ENCODE measurements at places on chromosomes 6 and 20.
A peak's percentile ranks its signal among the peaks of the same experiment; 100 is the strongest.

DNA sequence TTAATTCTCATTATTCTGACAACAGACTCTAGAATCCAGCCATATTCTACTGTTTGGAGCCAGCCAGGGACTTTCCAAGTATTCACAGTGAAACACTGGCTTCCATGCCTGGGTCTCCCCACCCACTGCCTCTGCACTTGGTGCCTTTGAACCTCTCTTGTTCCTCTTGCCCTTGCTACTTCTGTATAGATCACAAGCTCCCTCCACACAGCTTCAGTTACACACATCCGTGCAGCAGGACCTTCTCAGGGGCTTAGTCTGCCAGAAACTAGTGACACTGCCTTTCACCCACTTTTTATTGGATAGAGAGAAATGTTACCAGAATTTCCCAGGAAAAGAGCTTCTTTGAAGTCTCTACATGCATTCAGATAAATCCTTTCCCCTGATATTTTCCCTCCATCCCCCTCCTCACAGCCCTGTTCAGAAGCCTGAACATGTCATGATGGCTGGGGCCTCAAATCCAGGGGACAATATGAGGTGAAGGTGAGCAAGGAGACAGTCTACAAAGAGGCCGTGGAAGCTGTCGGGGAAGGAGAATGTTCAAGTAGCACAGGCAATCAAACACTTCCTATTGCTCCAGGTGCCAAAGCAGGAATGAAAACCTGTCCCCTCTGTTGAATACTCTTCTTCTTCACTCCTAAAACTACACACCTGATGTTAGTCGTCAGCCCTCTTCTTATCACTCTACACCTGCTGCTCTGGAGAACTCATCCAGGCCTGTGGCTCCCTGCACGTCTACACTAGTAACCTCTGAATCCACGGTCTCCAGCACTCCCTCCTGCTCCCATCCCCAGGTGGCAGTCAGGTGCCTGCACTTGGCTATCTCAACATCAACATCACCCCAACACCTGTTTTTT is 20.2 kb upstream of the HLA-DOA start:
- DNase-seq = no peak

- no peak for DNase-seq
These were observed 74.1 kb downstream of the HFE start for GRCh38 chr6:26161322-26161721.

DNA sequence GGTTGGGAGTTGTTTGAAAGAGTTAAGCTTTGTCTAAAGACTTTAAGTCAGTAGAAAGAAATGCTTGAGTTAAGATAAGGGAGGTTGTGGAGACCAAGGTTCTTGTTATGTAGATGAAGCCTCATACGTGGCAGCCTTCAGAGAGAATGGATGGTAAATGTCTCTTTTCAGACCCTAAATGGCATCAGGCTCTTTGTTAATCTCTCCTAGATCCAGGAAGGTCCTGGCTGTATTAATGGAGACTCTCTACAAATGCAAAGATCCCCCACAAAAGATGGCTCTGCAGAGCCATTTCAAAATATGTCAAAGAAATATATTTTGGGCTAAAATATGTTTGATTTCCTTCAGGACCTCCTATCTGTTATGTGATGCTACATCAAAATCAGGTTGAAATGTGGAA is 161.6 kb downstream of the ADAT2 start:
- DNase-seq = no peak

GRCh38 chr6:148109732-148110131 is 232.9 kb upstream of the SASH1 start:
- no peak for DNase-seq

GRCh38 chr6:112289038-112289566 is 34.7 kb upstream of the LAMA4 start:
- DNase-seq = no peak

GRCh38 chr6:44298864-44299263 is 14.3 kb downstream of the AARS2 start:
- DNase-seq = no peak

DNA sequence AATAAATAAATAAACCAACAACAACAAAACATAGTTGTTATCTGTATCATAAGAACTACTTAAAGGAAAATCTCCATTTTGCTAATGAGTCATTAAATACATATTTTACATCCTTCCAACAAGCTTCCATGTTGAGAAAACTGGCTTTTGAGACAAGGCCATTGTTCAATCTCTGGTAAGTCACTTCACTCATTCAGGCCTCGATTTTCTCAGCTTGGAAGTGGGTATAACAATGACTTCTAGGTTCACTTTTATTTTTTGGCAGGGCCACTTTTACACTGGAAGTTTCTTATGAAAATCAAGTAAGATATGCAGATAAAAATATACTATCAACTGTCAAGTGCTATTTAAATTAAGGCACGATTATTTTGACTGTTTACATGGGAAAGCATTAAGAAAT is 30.0 kb downstream of the WRNIP1 start:
- no peak for DNase-seq

GRCh38 chr6:81088145-81088544 is 664.3 kb downstream of the TENT5A start:
- no peak for DNase-seq

- no peak for DNase-seq
These were observed 17.5 kb upstream of the TIAM2 start for GRCh38 chr6:154977588-154977987.

DNA sequence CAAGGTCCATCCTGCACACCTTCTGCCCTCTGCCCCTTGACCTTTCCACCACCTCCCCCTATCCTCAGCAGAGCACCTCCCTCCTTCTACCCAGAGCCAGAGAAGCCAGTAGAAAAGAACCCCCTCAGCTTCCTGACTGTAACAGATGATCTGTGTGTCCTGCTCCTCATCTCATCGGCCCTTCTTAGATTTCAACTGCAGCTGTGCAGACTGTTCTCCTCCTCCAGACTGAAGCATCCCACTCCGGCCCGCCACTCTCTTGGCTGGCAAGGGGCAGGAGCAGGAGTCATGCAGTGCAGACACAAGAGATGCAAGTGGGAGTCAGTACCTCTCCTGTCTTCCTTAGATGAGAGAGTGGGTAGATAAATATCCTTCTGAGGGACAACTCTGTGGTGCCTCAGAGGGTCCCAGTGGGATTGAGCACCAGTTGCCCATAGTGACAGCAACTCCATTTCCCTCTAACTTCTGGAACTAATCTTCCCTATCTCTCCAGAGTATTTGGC is 163.5 kb upstream of the MLN start:
- no peak for DNase-seq

DNA sequence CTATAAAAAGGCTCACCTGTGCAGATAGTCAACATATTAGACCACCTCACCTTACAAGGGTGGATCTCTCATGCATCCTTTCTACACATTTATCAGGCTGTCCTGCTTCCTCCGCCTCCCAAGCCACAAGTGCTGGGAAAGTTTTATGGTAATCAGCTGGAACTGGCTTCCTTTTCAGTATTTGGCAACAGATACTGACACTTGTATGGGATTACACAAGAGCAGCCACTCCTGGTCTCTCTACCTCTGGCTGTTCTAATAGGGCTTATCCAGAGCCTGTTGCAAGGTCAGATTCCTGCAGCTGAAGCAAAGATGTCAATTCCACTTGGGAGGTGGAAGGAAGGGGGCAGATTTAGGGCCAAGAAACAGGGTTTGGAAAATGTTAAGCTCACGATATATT is 503 bp upstream of the GPLD1 start:
- DNase-seq = no peak

DNA sequence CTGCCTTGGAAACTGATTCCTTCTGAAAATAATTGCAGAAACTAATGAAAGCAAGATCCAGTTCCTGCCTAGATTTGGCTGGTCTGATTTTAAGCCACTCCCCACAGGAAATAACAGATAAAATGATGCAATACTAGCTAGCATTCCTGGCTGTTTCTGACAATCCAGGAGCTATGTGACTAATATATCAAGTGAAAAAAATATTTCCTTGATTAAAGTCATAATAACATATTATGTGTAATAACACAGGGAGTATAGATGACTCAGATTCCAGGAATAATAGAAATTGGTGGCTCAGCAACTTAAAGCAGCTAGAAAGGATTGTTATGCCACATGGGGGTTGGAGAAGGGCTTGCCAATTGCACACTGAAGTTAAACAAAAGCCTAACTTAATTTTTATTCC is 182.7 kb upstream of the SALL4 start:
- peak; percentile 94 for DNase-seq

DNA sequence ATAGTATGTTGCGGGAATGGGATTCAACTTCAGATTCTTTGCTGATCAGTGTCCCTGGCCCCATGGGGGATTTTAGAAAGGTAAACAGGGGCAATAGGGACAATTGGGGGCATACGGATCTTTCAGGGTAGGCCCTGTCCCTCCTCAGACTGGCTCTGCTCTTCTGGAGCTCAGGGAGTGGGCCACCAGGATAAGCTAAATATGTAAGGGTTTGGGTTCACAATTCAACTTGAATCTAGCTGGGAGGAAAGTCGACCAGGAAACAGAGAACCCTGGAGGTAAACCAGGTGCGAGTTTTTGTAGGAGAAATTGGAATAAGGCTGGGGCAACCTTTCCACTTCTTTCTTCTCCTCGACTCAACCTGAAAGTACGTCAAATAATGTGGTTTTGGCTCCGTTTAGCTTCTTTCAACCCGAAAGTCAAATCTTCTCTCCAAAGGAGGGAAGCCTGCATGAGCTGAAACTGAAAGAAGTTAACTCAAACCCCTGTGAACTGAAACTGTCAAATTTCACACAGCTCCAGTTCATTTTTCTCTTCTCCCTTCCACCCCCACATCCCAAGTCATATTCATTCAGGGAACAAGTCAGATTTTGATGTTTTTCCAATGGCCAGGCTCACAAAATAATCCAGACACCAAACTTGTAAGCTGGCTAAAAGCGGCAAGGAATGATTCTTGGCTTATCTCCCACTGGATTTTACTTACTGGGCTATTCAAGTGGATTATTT is 278.2 kb downstream of the CLIC5 start:
- no peak for DNase-seq

DNA sequence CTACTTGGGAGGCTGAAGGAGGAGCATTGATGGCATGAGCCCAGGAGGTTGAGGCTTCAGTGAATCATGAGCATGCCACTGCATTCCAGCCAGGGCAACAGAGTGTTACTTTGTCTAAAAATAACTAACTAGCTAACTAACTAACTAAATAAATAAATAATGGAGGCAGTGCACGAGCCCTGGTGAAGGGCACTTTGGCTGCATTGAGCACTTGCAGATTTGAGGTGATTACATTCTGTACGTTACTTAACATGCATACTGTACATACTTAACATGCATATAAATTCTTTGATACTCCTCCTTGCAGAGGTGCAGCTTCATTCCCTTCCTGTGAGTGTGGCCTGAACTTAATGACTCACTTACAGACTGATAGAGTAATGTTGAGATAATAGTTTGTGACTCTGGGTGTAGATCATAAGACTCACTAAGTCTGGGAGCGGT is 10.7 kb downstream of the HLA-A start:
- DNase-seq = peak; percentile 75

DNA sequence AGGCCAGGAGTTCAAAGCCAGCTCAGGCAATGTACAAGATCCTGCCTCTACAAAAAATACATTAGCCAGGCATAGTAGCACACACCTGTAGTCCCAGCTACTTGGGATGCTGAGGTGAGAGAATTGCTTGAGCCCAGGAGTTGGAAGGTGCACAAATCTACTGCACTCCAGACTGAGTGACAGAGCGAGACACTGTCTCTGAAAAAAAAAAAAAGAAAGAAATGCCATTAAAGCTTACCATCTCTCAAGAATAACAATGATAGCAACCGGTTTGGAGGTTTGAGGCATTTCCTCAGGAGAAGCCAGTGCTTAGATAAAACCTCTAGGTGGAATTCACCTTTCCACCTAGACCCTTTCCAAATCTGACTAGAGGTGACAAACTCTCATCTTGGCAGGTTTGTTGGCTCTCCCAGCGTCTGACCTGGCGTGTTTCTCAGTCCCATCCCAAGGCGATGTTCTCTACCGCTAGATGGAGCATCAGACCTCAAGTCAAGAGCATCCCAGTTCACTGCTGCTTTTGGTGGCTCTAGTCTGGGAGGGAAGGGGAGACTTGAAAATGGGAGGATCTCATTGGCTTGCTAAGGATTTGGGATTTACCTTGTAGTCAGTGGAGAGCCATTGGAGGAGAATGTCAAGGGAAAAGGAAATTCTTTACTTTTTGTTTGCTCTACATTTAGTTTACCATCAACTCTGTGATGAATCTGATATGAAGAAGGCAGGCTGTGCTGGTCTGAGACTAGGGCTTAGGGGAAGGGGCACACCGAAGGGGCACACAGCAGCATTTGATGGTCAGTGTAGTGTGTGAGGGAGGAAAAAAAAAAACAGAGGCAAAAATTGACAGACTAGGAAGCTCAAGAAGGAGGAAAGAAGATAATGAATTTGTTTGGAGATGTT is 67.9 kb downstream of the NCOA7 start:
- DNase-seq = peak; percentile 61

DNA sequence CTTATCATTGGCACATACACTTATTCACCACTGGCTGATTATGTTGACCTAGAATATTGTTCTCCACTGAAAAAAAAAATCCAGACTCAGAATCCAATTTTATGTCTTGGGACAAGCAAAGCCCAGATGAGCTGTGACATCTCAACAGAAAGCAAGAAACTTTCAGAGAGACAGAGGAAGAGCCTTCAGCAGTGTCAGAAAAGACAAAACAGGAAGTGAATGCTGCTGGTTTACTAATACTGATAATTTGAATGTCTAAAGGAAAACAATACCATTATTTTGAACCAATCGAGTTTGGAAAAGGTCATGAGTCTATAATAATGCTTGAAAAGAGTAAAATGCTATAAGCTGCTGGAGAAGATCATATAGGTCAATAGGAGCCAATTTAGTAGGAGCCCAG is 179.8 kb upstream of the RIMS1 start:
- no peak for DNase-seq

GRCh38 chr6:2274981-2275891 is 29.8 kb upstream of the GMDS start:
- no peak for DNase-seq

DNA sequence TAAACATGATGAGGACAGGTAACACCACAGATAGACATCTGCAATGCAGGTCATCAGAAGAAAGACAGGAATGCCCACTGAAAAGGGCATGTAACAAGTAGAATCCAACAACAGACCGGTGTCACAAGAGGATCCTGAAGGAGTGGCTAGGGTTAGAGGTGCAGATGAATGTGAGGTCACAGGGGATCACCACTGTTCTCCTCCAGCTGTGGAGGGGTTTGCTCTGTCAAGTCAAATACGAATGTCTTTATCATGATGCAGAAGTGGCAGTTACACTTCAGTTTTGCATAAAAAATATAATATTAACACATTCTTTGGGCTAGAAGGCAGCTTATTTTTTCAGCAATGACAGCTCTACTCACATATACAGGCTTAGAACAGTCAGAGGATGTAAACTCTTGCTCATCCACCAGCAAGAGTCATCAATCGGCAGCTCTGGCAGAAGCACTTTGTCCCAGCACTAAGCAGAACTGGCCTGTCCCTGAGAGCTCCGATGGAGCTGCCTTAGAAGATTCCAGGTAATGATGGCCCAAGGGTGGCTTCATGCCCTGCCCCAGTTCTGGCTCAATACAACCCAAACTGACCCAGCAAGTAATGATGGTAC is 130.4 kb upstream of the TRAF3IP2 start:
- DNase-seq = no peak

Measured in foreskin keratinocyte (primary cell).